ENCODE measurements at places on chromosomes 1 and 21.

- DNase-seq = no peak
Measured at GRCh38 chr1:68313735-68314134, 81.4 kb upstream of the WLS start.

GRCh38 chr1:155982106-155982505 lies 3.8 kb upstream of the ARHGEF2 start:
- no peak for DNase-seq

GRCh38 chr1:200538179-200538578 lies 82.4 kb downstream of the KIF14 start:
- no peak for DNase-seq

- DNase-seq = no peak
Measured at GRCh38 chr21:38819719-38820159, 14.0 kb downstream of the ETS2 start.

- DNase-seq = no peak
Measured at GRCh38 chr1:212621949-212622305, 13.4 kb downstream of the ATF3 start.

DNA sequence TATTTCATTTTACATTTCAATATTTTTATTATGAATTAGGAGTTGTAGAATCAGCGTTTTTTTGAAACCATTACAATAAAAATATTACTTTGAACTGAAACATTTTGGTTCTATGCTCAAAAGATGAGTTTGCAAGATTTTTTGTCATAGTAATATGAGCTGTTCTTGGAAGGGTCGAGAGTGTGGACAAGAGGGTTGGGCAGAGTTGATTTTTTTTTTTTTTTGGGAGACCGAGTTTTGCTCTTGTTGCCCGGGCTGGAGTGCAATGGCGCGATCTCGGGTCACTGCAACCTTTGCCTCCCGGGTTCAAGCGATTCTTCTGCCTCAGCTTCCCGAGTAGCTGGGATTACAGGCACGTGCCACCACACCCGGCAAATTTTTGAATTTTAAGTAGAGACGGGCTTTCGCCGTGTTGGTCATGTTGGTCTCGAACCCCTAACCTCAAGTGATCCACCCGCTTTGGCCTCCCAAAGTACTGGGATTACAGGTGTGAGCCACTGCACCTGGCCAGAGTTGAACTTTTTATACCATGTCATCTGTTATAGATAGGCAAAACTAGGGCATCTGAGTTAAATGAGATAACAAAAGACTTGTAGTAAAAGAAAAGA lies 3.3 kb downstream of the CACYBP start:
- DNase-seq = no peak

GRCh38 chr1:177600321-177600720 lies 369.5 kb downstream of the SEC16B start:
- no peak for DNase-seq

DNA sequence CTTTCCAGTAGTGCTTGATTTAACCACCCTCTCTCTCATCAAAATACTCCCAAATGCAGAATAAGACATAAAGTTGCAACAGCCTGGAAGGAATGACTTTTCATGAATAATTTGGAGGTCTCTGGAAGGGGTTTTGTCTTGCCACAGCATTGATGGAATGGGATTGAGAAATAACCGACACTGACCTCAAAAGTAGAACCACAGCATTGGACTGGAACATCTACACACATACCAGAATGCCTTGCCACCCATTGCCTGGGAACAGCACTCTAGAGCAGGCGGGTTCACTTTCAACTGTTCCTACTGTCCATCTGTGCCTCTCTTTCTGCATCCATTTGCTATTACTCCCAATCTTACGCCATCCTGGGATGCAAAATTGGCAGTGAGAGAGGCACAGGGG lies 149.1 kb upstream of the USP24 start:
- no peak for DNase-seq

DNA sequence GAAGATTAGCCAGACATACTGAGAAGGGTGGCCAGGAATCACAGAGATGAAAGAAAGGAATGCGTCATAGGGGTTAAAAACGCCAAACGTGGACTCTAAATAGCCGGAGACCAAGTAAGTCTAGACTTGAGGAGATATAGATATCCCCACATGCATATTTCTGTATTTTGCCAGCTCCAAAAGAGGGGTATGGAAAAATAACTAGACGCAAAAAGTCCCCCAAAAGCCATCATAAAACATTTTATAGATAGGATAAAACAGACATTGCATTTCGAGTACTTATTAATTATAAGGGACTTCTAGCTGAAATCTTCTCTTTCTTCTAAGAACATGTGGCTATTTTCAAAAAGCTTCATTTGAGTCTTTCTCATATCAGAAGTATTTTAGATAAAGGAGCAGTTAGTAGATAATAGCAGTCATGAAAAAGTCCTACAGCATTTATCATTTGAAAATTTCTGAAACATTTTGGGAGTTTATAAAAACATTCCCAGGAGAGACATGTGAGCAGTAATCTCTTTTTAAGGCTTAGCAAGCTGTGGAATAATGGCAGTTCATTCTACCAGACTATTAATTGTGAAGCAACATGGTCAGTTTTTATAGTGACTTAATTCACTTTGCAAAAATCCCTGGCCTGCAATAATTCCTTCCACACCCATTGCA lies 6.1 kb downstream of the KIF26B start:
- DNase-seq = no peak

DNA sequence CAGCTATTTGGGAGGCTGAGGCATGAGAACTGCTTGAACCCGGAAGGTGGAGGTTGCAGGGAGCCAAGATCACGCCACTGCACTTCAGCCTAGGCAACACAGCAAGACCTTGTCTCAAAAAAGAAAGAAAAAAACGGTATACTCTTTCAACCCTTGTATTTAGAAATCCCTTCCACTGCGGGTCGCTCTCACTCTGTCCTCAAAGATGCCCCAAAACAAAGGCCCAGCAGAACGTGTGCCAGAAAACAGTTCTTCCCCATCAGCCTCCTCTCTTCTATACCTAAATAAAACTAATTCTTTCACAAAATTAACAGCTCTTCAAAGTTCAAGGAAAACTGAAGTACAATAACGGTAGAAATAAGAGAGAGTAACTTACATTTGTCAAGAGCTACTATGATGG lies 13.2 kb downstream of the SETD4 start:
- DNase-seq = no peak

DNA sequence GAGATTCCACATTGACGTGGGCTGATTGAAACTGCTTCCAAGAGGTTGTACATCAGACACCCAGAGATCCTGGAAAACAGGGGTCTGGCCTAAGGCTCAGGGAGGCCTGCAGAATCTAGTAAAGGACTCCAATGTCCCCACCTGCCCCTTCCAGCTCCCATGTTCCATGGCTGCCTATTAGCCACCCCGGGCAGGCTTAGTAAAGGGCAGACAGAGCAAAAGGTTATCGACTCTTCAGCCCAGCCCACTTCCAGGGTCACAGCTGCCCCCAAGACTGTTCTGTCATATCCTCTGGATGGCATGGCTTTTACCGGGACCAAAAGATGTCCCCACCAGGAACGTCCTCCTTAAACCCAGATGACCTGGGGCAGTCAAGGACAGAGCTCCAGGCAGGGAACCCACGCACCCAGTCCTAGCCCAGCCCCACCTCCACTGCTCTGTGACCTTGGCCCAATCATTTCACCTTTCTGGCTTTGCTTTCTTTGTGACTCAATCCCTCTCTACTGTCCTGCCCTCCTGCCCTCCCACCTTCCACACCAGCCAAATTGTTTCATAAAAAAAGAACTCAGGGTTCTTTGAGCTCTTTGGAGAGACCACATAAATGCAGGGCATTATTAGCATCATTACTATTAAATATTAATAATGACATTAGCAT lies 4.8 kb upstream of the CNTN2 start:
- no peak for DNase-seq

- DNase-seq = no peak
Measured at GRCh38 chr1:117511273-117511672, 94.6 kb upstream of the TENT5C start.

- no peak for DNase-seq
Measured at GRCh38 chr1:27623327-27624212, 11.4 kb downstream of the FGR start.

GRCh38 chr1:224594360-224594759 lies 21.8 kb upstream of the CNIH3 start:
- no peak for DNase-seq

DNA sequence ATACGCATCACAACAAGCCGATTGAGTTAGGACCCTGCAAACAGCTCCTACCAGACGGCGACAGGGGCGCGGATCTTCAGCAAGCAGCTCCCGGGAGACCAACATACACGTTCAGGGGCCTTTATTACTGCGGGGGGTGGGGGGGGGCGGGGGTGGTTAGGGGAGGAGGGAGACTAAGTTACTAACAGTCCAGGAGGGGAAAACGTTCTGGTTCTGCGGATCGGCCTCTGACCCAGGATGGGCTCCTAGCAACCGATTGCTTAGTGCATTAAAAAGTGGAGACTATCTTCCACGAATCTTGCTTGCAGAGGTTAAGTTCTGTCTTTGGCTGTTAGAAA lies 162.0 kb downstream of the RUNX1 start:
- no peak for DNase-seq

- DNase-seq = peak; percentile 30
Measured at GRCh38 chr1:219174460-219175211, 958 bp downstream of the LYPLAL1 start.

DNA sequence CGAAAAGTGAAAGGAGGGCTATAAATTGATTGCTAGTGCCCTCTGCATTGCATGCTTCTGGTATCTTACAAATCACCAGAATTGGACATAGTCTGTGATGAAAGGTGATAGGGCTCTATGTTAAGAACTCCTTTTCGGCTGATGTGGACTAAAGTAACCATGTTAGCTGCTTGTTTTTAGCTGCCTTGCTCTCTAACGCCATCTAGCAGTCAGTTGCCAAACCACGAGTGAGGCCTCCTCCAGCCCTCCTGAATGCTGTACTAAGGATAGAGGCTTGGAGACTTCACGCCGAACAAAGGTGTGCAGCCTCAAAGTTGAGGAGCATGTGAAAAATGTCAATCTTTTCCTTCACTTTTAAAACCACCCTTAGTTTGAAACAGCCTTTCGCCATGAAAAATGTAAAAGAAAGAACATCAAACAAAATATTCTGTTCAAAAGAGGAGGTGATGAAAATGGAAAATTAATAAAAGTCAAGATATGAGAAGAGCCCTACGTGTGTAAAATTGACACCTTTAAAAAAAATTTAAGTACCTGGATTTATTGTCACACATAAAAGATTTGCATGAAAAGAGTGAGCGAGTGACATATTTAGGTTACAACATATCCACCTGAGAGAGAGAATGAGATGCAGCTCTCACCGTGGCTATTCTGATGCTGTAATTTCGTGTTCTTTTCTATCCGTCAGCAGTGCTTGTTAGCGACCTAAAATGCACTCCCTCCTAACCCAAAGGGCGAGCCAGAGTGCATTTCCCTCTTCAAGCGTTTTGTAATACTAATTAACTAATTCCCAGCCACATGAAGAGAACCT lies 8.1 kb downstream of the LRRC53 start:
- DNase-seq = peak; percentile 27

GRCh38 chr1:95994643-95995042 lies 726.9 kb upstream of the PTBP2 start:
- DNase-seq = no peak

DNA sequence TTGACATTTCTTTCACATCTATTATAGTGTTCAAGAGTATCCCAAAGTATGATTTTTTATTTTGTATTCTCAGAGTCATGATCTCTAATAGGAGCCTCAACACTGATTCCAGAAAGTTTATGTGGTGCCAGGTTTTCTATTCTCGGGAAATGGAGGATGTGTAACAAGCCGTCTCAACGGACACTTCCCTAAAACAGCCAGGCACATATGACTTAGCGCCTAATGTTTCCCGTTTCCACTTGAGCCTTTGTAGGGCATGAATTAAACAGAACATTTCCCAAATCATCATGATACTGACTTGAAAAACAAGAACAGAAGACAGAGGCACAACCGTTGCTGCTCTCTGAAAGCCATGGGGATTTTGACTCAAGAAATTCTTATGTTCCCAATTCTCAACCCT lies 8.0 kb downstream of the CYYR1 start:
- DNase-seq = no peak

DNA sequence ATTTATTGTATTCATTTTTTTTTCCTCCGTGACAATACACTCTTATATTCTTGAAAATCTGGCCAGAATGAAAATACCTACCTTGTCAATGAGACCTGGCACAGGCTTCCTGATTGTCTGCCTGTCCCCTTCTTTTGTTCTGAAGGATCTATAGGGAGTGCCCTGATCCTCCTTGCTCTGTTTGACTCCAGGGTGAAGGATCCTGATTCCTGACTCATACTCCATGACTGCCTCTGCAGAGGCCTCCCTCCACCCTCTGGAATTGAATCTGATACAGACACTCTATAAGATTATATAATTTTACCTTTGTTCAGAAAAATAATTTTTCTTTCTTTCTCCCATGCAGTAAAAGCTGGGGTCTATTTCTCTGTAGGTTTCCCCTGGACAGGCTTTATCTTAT lies 116.2 kb downstream of the HMCN1 start:
- no peak for DNase-seq

- no peak for DNase-seq
Measured at GRCh38 chr21:42395905-42396651, at the start of gene TMPRSS3. Gene TMPRSS3 (minus strand): TSS chr21:42396052. CDS start chr21:42395417, 635 bp downstream.

DNA sequence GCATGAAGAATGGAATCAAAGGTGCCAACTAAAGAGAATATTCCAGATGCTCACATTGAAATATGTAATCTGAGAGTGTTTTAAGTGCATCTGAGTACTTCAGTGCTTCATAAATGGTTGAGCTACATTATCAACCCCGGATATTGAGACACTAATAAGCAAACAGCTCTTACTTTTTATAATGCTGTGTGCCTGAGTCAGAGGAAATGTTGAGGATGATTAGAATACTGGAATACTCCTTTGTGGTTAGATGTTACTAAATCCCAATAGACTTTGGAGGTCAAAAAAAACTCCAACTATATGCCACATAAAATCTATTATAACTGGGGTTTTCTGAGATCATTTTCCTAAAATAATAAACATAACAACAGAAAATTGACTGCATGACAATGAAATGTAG lies 12.5 kb upstream of the KCNA3 start:
- DNase-seq = no peak

- DNase-seq = no peak
Measured at GRCh38 chr21:46483300-46484295, 24.9 kb downstream of the DIP2A start.

GRCh38 chr21:37849506-37850102 lies 66.7 kb downstream of the KCNJ6 start:
- DNase-seq = no peak

DNA sequence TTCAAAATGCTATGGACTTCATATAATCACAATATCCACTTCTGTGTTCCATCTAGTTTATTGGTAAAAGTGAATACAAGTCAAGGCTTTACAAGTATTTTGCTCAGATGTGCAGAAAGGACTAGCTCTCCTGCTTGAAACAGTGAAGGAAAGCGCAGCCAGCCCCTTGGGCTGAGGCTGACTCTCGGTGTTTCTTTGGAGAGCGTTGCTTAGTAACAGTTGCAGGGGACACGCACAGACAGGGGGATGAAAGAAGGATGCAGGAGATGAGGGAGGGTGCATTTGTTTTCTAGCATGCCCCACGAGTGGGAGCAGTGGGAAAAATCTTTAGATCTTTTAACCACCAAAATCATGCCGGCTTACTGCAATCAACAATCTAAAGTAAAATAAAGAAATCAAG lies 9.1 kb downstream of the PYCR2 start:
- no peak for DNase-seq

GRCh38 chr1:43317817-43318471 lies 17.2 kb downstream of the TIE1 start:
- no peak for DNase-seq

- no peak for DNase-seq
Measured at GRCh38 chr1:179742291-179742690, 800 bp upstream of the FAM163A start.

GRCh38 chr1:1988061-1988945 lies 15.3 kb downstream of the CFAP74 start:
- no peak for DNase-seq
